Amniotic stem cell (primary cell): ENCODE measurements at places on chromosomes 5 and 9.
A peak's percentile ranks its signal among the peaks of the same experiment; 100 is the strongest.

DNA sequence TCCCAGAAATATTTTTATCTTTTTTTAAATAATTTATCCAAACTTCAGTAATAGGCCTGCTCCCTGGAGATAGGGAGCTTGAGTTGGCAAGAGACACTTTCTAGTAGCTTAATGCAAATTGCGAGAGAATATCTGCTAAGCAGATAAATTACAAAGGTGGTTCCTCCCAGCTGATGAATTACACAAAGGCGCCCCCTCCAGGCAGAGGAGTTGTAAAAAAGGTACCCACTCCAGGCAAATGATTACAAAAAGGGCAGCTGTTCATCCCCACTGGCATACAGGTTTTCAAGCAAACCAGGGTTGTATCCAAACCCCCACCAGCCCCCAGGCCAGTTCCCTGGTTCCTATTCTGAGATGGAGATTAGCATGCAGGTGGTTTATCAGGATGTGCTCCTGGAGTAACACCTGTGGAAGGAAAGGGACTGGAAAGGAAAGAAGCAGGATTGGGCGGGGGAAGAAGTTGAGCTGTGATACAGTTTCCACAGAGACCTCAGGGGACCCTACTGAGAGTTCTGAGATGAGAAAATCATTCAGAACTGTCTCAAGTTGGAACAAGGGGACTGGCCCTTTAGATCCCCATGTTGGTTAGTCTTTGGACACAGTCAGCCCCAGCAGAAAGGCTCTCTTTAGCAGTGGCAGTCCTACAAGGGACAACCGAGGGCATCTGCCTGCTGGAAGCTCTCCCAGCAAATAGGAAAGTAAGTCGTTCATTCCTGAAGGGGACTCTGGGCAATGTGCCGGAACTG lies 25.5 kb downstream of the ESM1 start:
- DNase-seq = no peak

DNA sequence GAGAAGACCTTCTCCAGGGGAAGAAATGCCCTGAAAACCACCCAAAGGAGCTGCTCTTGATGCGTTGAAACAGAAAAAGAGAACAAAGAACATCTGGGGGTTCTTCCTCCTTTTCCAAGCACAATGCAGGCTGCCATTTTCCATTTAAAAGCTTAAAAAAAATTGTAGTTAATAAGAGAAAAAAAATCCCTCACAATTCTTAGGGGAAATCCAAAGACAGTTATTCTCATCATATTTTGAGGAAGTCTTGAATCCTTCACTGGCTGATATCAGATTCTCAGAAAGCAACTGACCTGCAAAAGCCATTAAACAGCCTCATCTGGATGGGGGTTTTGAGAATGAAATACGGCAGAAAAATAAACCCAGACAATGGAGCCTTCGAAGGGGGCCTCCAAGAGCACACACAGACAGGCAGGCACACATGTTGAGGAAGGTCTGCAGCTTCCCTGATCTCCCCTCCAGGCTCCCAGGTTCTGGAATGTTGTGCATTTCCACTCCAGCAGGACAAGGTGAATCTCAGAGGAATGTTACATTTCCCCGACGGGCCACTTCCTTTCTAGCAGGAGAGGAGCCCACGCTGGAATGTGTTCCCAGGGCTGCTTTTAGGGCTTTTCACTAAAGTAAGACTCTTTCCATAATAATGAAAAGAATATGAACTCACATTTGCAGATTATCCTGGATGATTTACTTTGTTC lies 159.4 kb upstream of the S1PR3 start:
- DNase-seq = no peak

GRCh38 chr5:177496727-177497291 lies 595 bp downstream of the PDLIM7 start:
- DNase-seq = peak; percentile 83

DNA sequence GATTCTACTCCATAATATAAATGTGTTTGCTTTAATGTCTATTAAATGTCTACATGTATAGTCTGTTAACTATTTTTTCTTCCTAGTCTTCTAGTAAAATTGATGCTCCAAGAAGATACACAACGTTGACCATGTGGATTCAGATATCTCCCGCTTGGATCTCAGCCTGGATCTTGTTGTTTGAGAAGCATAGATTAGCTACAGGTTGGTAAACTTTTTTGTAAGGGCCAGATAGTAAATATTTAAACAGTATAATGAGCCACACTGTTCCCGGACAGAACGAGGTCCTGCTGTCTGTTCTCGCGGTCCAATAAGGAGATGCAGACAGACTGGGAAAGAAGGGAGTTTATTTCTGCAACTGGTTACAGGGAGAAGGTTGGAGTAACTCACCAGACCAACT lies 86.2 kb upstream of the IL12B start:
- no peak for DNase-seq

DNA sequence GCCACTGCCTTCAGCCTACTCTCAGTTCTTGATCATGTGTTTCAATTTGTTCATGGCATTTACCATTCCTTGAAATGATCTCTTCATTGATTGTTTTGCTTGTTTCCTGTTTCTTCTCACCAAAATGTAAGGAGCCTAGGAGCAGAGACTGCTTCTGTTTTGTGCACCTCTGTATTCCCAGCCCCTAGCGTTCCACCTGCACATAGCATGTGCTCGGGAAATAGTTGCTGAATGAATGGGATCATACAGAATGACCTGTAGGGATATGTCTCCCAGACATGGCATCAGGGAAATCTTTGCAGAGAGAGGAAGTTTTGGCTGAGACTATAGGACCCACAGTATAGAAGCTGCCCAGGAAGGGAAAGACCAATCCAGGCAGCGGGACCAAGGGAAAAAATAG lies 6.2 kb upstream of the CERCAM start:
- no peak for DNase-seq

GRCh38 chr9:35712762-35713400 lies 19.1 kb downstream of the TLN1 start:
- no peak for DNase-seq

DNA sequence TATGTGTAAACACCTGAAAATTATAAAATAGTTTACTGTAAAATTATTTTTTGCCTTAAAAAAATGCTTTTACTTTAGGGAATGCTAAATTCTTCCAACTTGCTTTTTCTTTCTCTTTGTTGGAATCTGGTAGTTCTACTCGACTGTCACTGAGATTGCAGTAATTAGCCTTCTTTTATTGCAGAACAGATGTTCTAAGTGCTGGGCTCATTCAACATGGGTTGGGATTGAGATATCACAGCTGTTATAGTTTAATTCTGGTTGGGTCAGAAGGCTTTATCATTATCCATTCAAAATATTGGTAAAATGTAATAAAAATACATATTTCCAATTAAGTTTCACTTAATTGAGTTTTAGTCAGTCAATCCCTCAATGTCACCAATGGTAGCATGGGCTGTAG lies 686.7 kb downstream of the CDH18 start:
- DNase-seq = no peak

DNA sequence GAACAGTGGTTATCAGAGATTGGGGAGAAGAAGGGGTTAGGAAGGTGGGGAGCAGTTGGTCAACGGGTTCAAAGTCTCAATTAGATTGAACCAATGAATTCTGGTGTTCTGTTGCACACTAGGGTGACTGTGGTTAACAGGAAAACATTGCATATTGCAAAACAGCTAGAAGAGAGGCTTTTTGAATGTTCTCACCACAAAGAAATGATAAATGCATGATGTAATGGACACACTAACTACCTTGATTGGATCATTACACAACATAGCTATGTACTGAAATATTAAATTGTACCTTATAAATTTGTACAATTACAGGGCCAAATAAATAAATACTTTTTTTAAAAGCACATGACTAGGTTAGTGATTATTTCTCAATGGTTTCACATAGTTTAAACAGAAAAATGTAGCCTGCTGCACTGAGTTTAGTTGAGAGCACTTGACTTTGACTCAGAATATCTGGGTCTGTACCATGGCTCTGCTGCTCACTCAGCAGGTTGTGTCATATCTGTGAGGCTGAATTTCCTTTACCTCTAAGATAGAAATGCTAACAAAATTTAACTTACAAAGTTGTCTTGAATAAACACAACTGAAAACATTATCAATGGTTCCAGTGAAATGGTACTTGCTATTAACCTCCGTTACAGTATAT lies 30.4 kb downstream of the NUDT12 start:
- DNase-seq = no peak

DNA sequence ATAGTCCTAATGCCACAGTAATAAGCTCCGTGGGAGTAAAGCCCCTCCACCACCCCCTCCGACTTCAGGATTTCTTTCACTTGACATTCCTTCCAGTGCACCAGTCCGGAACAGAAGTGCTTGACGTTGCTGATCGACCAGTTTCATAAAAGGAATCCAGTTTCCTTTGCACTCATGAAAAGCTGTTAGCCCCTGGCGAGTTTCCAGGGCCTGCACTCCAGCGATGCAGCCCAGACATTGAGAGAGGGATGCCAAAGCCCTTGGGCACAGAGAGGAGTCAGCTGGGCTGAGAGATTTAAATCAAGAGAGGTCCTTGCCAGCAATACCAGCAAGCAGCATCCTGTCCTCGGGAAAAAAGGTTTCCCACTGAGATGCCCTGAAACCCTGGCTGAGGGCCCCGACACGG lies 170.1 kb downstream of the GABBR2 start:
- DNase-seq = no peak

- no peak for DNase-seq
Observed at GRCh38 chr9:92564982-92565381, 29.2 kb upstream of the ECM2 start.

- DNase-seq = no peak
Observed at GRCh38 chr9:2481216-2481615, 140.4 kb upstream of the VLDLR start.

DNA sequence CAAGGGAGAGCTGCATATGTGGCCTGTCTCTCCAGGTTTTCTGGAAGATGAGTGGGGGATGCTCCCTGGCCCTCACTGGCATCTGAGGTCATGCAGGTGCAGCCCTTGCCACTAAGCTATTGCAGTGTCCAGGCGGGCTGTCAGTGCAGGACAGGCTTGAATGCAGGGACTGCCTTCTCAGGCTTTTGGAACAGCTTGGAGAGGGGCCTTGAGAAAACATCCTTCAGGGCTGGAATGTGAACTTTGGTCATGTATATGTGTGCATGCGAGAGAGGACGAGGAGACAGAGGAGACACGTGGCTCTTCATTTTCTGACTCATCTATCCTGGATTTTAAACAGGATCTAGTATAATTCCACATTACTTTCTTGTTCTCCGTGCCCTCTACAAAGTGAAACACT lies 90.3 kb downstream of the MACROH2A1 start:
- peak; percentile 61 for DNase-seq

- DNase-seq = no peak
Observed at GRCh38 chr9:3137347-3137695, 293.4 kb upstream of the PUM3 start.

DNA sequence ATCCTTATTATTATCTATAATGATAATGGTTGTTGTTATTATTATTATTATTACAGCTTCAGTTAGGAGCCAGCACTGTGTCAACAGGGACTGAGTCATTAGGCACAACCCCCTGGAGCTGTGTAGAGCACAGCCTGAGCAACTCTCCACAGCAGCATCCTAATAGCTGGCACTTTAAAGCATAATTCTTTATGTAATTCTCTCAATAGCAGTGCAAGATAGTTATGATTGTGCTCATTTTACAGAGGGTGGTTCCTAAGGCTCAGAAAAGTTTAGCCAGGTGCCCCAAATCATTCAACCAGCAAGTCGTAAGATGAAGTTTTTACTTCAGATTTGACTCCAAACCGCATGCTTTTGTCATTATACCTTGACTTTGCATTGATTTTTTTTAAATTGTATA lies 390.3 kb downstream of the ANXA1 start:
- no peak for DNase-seq

- DNase-seq = no peak
Observed at GRCh38 chr5:133362438-133362837, 249.9 kb downstream of the FSTL4 start.

GRCh38 chr9:27600256-27600655 lies 27.0 kb upstream of the C9orf72 start:
- no peak for DNase-seq

- DNase-seq = peak; percentile 65
Observed at GRCh38 chr5:120463991-120464626, at the start of gene PRR16. PRR16 (plus strand) TSS chr5:120464300.

DNA sequence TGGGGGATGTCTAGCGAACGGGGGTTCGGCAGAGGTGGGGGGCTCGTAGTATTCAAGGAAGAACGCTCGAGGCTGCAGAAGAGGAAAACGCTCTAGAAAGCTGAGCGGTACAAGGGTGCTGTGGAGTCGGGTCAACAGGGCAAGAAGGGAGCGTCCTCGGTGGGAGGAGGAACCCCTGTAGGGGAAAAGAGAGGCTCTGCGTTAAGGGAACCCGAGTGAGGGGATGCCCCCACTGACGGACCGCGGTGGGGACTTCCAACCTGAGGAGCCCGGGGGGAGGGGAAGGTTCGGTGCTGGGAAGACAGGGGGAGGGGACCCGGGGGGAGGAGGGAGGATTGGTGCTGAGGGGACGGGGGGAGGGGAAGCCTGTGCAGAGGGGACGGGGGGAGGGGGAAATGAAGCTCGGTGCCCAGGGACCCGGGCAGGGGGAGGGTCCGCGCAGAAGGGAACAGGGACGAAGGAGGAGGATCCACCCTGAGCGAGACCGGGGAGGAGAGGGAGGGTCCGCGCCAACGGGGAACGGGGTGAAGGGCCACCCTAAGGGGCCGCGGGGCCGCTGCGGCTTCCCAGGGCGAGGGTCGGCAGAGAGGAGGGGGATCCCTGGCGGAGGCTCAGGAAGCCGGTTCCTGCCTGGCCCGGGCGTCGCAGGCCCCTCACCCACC lies 621 bp downstream of the NR6A1 start:
- DNase-seq = no peak

- DNase-seq = no peak
Observed at GRCh38 chr9:131732636-131733289, 7.1 kb downstream of the RAPGEF1 start.
